ENCODE measurements at places on chromosomes 6 and 20.

- no peak for DNase-seq
These were observed 102.5 kb upstream of the SPACA1 start for GRCh38 chr6:87945181-87945580.

DNA sequence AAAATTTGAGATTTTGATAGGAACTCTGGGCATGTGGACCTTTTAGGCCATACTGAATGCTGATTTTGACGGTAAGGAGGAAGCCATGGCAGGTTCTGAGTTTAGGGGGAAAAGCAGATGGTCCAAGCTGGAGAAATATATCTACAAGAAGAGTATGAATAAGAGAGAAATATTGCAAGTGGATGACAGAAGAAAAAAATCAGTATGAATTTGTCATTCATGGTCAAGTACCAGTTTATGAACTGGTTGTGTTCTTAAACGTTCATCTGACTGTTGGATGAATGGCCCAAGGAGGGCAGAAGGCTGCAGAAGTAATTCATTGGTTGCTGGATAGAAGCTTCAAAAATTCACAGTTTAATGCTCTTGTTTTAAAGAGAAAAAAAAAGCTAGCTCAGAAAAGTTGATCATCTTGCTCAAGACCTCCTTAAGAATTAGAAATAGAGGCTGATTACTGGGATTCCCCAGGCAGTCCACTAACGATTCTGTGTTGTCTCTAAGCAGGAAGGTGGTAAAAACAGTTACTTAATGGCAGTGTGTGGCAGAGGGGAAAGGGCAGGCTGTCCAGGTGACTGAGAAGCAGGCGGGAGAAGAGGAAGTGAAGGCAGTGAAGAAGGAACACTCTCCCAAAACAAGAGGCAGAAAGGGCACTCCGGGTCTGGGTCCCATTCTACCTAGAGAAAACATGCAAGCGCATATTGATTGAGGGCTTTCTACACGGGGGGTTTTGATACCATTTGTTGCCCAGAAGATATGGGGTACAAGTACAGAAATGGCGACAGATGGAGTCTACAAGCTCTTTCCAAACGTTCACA, 2.0 kb upstream of the DUSP22 start:
- no peak for DNase-seq

GRCh38 chr6:34196116-34196832, 40.4 kb upstream of the HMGA1 start:
- DNase-seq: peak; percentile 93

GRCh38 chr6:44291841-44292240, 21.3 kb downstream of the AARS2 start:
- no peak for DNase-seq

GRCh38 chr6:50198245-50198644, 148.5 kb upstream of the DEFB112 start:
- no peak for DNase-seq

- DNase-seq: no peak
These were observed 118.7 kb downstream of the BMP2 start for GRCh38 chr20:6886065-6886729.

GRCh38 chr20:37941992-37942391, 39.1 kb downstream of the VSTM2L start:
- DNase-seq: no peak

DNA sequence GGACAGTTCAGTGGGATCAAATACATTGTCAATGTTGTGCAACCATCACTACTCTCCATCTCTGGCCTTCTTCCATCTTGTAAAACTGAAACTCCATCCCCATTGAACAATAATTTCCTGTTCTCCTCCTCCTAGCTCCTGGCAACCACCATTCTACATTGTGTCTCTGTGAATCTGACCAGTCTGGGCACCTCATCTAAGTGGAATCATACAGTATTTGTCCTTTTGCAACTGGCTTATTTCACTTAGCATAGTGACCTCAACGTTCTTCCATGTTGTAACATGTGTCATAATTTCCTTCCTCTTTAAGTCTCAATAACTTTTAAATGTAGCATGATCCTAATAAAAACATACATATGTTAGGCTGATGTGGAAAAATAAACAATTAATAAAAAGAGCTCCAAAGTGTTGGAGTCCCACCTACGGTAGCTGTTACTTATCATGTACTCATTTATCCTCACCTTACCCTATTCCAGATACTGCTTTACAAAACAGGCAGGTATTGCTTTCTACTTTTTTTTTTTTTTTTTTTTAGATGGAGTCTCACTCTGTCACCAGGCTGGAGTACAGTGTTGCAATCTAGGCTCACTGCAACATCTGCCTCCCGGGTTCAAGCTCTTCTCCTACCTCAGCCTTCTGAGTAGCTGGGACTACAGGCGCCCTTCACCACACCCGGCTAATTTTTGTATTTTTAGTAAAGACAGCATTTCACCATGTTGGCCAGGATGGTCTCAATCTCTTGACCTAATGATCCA, 91.9 kb downstream of the TNFAIP3 start:
- no peak for DNase-seq

GRCh38 chr6:33824461-33825154, 20.8 kb upstream of the MLN start:
- DNase-seq: no peak

GRCh38 chr20:57006411-57007170, 259.9 kb downstream of the BMP7 start:
- DNase-seq: no peak

GRCh38 chr6:18527836-18528743, 140.9 kb downstream of the RNF144B start:
- DNase-seq: no peak

DNA sequence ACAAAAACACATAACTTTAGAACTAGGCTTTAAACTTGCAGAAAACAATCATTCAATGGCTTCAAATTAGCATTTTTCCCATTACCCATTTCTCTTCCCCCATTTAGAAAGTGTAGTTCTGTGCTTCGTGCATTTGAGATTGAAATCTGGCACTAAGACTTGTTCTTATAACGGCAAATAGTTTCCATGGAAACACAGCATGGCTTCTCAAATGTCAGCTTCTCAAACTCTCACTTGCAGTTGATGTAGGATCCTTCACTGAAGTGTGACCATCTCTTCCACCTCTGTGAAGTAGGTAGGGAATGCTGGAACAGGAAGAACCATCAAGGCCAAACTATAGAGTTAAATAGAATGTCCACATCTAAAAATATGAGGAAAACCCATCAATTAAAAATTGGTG, 52.2 kb downstream of the MANEA start:
- no peak for DNase-seq

DNA sequence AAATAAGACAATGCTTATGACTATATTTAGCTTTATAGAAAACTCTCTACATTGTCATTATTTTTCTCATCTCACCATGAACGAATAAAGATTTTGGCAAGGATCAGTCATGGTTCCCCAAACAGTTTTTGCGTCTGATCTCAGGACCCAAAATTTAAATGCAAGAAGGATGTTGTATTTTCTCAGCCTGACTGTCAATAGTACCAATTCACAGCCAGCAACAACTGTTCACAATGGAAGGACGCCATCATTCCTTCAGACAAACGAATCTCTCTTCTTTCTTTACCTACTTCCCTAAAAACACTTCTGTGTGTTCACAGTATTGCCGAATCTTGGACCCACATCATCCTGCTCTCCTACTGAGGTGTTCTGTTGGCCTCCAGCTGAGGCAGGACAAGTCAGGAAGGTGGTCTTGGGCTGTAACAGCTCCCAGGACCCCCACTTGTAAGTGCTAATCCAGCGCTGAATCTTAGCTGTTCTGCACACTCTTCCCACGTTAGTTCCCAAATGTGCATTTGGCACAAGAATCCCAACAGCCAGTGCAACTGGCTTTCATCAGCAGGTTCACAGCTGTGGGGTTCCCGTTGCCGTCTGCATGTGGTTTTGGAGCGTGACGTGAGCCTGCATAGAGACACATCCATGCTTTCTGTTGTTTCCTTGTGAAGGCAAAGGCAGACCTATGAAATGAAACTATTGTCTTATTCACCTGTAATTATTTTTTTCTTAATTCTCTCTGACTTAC, 600.0 kb downstream of the QKI start:
- DNase-seq: no peak

- DNase-seq: peak; percentile 6
These were observed 8.0 kb upstream of the SLC17A3 start for GRCh38 chr6:25882051-25882496.

DNA sequence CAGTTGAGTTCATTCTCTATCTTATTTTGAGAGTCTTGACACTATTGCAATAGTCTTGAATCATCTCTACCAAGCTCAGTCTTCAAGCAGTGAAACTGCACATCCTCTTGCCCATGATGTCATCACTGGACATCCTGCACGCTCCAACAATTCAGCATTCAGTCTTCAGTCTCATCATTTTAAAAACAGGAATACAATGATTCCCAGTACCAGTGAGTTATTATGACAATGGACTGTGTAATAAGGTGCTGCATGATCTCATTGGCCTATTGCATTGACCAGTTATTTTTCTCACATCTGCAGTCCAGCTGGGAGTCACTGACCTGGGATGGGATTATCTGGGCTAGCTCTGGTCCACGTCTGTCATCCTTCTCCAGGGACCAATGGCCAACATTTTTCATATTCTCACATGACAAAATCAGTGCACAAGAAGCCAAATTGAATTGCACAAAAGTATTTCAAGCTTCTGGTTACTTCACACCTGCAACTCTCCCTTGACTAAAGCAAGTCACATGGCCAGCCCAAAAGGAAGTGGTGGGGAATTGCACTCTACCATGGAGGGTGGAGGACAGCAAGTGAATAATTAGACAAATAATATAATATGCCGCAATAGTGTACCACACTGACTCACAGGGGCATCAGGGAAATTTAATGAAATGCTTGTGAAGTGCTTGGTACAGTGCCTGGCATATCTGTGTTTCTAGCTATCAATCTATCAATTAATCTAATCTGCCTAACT, 6.4 kb upstream of the CST2 start:
- DNase-seq: no peak

- DNase-seq: no peak
These were observed 17.2 kb upstream of the NOX3 start for GRCh38 chr6:155472886-155473285.

- peak; percentile 28 for DNase-seq
These were observed 71.6 kb downstream of the GPX5 start for GRCh38 chr6:28597217-28597835.

DNA sequence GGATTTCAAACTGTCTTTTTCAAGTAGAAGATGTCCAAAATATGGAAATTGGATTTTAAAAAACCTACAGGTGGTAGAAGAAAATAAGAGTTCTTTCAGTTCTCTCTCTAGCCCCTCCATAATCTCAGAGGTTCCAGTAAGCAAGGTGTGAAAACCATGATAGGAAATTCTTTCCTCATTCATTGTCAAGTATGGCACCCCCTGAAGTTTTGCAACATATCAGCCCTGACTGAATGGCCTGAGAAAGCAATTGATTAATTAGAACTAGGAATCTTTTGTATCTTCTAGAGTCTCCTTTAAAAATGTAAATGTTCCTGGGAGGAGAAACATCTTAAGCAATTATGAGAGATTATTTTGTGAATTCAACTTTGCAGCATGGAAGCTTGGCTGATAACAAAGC, 198.7 kb upstream of the STXBP5 start:
- DNase-seq: no peak

DNA sequence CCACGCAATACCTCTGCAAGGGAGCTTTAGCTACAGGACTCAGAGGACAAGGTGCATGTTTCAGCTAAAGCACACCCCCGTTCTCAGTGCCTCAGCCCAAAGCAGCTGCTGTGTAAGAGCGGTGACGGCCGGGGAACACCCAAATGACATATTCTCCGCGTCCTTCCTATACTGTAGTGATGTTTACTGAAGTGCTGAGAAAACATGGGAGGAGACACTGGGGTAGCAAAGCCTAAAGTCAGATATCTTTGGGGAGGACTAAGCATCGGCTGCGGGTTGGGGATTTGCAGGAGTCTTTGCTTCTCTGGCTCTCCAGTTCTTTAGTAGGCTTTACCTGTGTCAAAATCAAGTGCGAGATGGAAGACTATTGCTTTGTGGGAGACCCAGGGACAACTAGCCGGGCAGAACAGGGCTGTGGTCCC, 1.7 kb downstream of the SLC22A23 start:
- DNase-seq: peak; percentile 28

- no peak for DNase-seq
These were observed 3.6 kb downstream of the CCND3 start for GRCh38 chr6:41937861-41938574.

DNA sequence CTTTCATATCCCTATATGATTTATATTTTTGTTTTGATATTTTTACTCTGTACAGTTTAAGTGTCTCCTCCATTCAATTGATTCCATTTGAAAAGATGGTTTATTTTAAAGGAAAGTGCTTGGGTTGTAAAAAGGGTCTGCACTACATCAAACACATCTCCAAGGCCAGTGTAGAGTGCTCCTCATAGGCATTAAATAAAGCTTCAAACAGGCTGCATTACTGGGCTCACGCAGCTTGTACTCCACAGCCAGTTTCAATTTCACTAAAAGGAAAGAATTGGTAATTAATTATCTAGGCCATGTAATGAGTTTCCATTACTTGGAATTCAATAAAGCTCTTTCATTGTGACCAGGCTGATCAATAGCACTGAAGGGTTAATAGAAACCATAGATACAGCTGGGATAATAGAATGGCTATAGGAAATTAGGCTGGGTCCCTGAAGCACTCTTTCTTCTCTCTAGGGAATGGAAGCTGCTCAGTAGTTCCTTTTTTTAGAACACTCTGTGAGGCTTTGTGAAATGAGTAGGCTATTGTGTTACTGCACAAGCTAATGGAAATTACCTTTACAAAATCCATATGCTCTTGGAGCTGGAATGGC, 442.2 kb downstream of the RNF144B start:
- no peak for DNase-seq

DNA sequence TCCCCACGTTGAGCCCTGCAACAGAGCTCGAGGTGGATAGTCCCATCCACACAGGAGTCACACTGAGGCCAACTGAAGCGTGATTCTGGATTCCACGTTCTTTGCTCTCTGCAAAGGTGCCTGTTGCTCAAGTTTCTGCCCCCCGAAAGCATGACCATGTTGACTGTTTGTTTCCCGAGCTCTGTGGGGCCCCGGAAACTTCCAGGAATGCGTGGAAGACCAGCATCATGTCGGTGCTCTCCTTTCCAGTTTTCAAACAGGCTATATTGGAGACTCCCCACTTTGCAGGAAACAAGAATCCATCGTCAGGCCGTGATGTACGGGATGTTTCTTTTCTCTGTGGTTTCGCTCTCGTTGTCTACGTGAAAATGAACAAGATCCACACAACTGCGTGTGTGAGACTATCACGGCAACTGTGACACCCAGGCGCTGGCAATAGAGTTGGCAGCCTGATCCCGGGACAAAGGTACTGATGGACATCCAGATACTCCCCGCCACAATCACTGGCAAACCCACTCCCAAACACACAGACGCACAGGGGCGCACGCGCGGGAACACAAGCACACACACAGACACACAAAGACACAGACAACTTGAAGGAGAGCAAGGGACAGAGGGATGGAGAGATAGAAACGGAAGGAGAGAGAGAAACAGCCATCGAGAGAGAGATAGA, 444.6 kb upstream of the DEFB115 start:
- DNase-seq: no peak

DNA sequence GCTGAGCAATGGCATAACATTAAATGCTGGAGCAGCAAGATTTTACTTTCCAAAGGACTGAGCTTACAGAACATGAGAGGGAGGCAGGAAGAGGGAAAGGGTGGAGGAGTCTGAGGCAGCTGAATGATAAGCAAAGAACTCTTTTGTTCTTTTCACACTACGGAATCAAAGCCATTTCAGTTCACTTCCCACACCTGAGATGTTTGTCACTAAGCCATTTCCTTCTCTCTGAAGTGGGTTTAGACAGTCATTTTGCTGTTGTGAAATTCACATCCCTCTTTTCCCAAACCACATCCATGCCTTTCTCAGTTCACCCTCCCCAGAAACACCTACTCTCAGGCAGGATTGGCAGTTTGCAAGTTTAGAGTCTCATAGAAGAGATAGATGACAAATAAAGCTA, 267.9 kb downstream of the ADGRG6 start:
- DNase-seq: no peak

GRCh38 chr6:134026597-134026996, 25.8 kb downstream of the SLC2A12 start:
- DNase-seq: no peak

Measured in stimulated activated CD4-positive, alpha-beta T cell treated with anti-CD3 and anti-CD28 coated beads, Interleukin-12 subunit alpha, Interleukin-12 subunit beta, amount 100 ng/mL, for 4 hours (primary cell).